Activated T-cell treated with anti-CD3 and anti-CD28 coated beads, Interleukin-2, amount 50 U/mL, for 72 hours (primary cell): ENCODE measurements at places on chromosomes 1 and 21.

- peak; percentile 8 for DNase-seq
Measured at GRCh38 chr1:94384485-94385265, 33.5 kb upstream of the ABCD3 start.

DNA sequence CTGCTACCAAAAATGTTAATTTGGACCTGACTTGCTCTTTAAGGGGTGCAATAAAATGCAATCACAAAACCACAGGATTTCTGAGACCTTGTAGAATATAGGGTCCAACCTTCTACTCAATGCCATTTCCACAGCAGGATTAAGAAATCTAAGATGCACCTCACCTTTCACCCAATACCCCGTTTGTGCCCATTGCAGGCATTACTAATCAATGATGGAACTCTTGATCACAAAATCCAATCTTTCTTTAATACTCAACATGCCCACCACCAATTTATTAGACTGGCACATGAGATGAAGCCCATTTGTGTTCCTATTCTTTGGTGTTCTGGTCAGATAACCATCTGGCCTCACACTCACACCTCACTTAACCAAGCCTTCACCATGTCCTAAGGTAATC lies 117.2 kb upstream of the IGSF21 start:
- no peak for DNase-seq

DNA sequence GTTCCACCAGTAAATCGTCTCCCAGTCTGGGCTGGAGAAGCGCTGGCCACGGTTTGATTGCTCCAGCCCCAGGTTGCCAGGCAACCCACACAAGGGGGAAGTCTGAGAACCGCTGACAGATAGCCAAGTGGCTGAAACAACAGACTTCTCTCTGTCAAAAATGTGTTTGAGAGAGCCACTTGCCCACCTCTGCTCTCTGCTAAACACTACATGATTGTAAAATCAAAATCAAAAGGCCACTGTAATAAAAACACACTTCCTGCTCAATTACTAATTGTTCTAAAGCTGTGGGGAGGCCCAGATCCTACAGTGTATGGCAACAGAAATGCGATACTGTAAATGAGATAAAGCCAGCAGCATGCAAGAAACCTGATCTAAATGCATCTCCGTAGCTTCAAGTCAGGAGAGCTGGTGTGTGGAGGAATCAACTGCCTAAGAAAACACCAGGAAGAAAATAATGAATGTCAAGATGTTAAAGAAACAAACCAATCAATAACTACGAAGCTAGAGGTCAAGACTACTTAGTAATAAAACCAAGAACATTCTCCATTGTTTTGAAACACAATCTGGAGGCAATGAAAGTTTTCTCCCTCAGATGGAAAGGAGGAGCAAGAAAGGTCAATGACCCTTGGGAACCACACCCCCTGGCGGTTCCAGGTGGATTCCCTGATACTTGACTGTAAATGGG lies 121.2 kb downstream of the SLC45A1 start:
- no peak for DNase-seq

GRCh38 chr1:90724361-90724760 lies 7.3 kb upstream of the BARHL2 start:
- no peak for DNase-seq

DNA sequence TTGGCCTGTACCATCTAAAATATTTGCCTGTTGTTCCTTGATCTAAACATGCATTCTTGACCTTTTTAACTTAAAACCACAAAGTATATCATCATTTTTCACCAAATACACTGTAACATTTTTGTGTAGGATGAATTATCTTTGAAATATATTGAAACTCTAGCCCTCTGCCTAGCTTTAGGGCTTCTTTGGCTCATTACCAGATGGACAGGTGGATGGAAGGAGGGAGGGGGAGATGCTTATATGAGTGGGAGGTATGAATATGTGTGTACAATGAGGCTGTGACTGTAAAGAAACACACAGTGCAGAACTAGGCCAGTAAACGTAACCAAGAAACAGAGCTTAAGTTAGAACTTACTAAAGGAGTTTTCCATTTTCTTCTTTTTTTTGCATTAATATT lies 118.5 kb downstream of the ESRRG start:
- DNase-seq: no peak

GRCh38 chr21:31730712-31731055 lies 1.2 kb downstream of the SCAF4 start:
- DNase-seq: no peak

DNA sequence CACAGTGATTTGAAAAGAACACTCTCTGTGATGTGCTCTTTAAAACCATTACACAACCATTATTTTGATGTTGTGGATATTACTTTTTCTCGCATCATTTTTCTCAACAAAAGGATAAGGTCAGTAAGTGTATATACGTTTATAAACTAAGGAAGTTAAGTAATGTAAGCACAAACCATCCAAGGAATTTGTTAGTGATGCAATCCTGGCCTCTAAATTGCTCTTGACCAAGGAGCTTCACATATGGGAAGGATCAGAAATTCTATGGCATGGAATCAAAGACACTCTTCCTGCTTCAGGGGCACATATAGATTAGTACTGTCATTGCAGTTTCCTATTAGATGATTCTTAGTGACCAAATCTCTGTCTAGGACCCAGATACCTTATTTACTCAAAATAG lies 3.6 kb upstream of the PPP2R5A start:
- no peak for DNase-seq

- no peak for DNase-seq
Measured at GRCh38 chr21:42376338-42376982, 10.1 kb upstream of the TFF1 start.

- no peak for DNase-seq
Measured at GRCh38 chr1:25629836-25630235, 13.2 kb downstream of the MAN1C1 start.

- DNase-seq: peak; percentile 62
Measured at GRCh38 chr1:26790551-26790953, 2.8 kb downstream of the PIGV start.

DNA sequence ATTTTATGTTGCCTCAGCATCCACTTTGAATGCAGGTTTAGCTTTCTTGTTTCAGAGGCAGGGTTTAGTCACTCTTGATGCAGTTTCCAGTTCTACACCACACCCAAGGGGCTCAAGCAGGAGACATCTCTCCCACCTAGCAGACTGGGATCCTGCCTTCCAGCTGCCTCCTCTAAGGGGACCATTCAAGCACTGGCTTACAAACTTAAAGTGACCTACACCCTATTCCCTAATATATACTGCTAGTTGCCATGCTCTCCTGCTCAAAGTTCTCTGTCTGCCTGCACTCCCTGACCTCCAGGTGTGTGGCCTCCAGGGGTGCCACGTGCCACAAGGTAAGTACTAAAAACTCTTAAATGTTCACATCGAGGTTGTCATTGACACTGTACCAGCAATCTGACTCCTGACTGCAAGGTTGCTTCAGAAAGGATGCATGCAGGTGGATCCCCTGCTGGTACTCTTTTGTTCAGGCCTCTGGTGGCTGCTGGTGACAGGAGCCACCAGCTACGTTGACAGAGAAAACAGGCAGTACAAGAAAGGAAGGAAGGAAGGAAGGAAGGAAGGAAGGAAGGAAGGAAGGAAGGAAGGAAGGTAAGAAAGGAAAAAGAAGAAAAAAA lies 185.9 kb downstream of the COQ8A start:
- no peak for DNase-seq

DNA sequence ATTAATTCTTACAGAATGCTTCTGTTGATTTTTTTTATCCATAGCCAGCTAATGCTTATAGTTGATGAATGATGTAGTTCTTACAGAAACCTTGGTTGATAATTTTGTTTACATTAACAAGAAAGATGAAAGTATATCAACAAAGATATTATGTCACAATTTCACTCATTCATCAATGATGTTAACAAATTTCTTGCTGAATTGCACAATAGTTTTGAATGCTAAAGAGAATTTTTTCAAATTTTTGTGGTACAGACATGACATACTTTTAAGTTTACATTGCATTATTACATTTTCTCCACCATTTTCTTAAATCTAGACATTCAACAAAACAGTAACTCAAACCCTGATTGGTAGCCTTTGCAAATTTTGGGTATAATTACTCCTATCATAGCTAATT lies 236.3 kb downstream of the FOXD2 start:
- DNase-seq: no peak

DNA sequence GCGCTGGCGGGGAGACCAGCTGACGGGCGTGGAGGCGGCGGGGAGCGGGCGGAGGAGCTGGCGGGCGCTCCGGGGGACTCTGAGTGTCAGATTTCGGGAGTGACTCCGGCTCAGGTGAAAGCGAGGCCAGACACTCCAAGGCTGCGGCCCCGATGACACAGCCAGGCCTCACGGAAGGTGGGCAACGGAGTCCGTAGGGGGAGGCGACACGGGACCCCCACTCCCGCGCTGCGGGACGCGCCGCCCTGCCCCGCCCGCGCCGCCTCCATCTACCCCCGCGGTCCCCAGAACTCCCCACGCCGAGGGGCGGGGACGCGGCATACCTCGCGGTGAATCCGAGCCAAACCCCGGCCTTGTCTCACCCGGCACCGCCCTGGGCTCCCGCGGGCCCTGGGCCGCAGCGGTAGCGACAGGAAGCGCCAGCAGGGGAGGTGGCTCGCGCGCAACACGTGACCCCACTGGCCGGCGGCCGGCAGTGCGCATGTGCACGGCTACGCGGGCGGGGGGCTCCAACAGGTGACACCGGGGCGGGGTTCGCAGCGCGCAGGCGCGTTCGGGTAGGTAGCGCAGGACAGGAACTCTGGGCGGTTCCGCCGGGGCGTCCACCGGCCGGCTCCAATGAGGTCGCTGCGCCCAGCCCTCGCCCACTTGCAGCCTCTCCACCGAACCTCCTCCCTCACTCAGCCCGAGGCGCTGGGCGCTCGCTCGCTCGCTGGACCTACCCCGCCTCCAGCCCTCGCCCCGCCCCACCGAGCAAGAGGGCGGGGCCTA lies at the start of gene CC2D1B:
Gene CC2D1B, minus strand, starts transcription at position 460 of the 771 bp plus-strand sequence. CDS start 1,585 bp downstream, outside the sequence.
- peak; percentile 100 for DNase-seq
